HL-60 (cell line): ENCODE measurements at places on chromosomes 11 and 22.

- no peak for DNase-seq
Measured at GRCh38 chr22:47080100-47080499, 317.6 kb downstream of the TBC1D22A start.

DNA sequence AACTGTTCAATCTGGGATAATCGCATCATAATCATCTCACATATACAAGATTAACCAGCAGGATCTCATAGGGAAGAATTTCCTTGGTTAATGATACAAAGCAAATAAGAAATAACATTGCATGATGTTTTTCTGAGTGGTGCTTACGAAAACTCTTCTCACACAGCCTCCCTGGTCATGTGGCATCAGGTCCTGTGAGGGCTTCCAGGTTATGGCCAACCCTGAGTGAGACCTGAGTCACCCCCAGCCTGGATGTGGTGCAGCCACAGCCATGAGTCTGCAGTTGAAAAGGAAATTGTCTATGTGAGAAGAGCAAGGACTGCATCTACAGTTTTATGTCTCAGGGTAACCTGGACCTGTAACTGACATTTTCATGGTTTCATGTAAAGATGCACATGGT is 90.5 kb upstream of the XKR3 start:
- no peak for DNase-seq

DNA sequence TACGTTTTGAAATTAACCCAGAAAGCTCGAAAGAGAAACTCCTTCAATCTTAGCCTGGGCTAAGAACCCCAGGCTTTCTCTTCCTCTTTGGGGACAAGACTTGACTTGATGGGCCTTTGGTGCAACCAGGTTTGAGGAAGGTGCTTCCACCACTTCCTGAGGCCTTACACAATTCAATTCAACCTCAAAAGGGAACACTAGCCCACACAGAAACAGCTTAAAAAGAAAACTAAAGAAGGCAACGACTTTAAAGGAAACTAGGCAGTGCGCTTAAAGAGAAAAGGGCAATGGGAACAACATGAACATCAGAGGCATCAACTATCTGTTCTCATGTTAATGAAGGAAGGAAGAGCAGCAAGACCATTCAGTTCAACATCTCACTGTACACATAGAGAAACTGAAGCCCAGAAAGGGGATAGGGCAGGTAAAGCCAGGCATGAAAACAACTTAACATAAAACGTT is 24.8 kb downstream of the PAK1 start:
- DNase-seq: peak; percentile 86

DNA sequence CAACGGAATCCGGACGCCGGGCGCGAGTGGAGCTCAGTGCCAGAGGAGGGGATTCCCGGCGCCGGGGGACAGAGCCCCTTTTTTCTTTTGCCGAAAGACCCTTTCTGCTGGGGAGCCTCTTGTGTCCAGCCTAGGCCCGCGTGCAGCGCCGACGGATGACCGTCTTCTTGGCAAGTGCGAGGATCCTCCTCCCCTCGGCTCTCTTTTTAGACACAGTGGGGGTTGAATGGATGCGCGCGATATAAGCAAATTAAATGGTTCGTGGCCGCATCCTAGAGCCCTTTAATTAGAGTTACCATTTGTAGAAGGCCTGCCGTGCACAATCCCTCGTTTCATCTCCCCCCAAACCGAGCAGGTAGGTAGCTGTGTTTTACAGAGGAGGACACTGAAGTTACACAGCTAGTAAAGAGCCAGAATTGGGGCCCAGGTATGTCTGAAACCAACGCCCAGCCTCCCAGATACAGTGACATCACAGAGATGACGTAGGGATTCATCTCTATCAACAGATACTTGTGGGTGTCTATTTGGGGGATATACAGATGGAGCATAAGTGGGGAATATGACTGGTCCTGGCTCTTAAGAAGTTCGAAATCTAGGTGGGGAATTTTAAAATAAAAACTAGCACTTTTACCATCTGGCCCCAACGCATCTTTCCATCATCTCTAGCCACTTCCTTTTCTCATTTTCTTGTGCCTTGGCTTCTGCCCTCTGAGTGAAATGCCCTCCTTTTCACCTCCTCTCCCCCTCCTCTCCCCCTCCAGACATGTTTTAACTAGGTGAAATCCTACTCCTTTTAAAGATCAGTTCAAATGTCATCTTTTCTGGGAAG is 875 bp downstream of the TCP11L1 start:
- no peak for DNase-seq

DNA sequence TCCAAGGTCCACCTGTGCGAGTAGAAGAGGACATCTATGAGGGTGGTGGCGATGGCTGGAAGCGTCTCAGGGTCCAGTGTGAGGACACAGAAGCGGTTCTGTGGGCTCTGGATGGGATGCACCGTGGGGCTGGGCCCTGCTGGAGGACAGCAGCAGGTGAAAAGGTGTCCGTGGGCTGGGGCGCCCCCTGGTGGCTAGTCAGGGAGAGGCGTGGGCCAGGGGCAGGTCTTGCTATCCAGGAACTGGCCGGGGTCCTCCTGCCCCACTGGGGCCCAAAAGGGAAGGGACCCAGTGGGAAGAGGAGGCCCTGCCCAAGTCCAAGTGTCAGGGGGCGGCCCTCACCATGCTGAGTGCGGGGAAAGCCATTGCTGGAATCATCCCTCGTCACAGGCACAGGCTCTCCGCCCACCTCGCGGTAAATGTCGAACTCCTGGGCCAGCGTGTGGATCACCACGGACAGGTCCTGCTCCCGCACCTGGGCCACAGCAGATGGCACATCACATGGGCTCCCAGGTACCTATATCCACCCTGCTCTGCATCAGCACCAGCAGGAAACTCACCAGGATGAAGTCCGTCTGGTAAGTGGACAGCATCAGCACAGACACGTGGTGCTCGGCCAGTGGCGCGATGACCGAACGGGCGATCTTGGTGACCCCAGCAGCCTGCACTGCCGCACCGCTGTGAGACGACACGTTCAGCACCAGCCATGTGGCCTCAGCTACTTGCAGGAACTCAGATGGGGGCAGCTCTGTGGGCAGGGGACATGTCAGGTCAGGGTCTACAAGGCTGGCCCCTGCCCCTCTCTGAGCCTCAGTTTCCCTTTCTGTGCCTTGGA is 2.3 kb downstream of the CASTOR1 start:
- DNase-seq: peak; percentile 78
